ENCODE measurements at places on chromosomes 5 and 9. TPM values are rescaled to one million over a fixed set of nuclear protein-coding genes. Genes with fewer than 3 reads are reported as not detected.

DNA sequence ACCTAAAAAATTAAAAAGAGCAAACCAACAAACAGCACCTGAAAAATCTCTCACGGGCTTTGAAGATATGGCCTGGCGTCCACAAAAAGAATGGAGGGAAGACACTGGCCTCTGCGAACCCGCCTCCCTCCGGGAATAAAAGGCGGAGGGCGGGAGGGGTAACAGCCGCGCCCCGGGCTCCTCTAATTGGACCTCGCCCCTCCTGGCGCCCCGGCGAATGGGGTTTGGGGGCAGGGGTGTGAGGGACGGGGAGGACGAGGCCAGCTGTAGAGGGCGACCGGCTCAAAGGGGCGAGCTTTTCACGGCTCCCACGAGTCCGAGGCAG is 753 bp downstream of the FANCC start:
- H3K4me1 ChIP-seq = peaks cover 12% of the 10 kb centered on the region
- peaks cover 7% of the 10 kb centered on the region for H3K27me3 ChIP-seq
- peak overlapping the region; percentile 93 for H3K4me3 ChIP-seq
- H3K27ac ChIP-seq = peak overlapping the region; percentile 96
- no peaks in the 10 kb centered on the region for H3K36me3 ChIP-seq

GRCh38 chr9:35564658-35565061 is 40.4 kb upstream of the TESK1 start:
- H3K4me1 ChIP-seq = peaks cover 8% of the 10 kb centered on the region
- no peak overlapping the region for H3K27ac ChIP-seq
- H3K4me3 ChIP-seq = no peak overlapping the region
- no peaks in the 10 kb centered on the region for H3K36me3 ChIP-seq
- no peak for DNase-seq

GRCh38 chr9:78278801-78279200 is 18.1 kb upstream of the PSAT1 start:
- H3K36me3 ChIP-seq = peaks cover 4% of the 10 kb centered on the region
- no peaks in the 10 kb centered on the region for H3K4me1 ChIP-seq
- no peak for DNase-seq
- H3K27ac ChIP-seq = no peak overlapping the region
- H3K27me3 ChIP-seq = no peaks in the 10 kb centered on the region

DNA sequence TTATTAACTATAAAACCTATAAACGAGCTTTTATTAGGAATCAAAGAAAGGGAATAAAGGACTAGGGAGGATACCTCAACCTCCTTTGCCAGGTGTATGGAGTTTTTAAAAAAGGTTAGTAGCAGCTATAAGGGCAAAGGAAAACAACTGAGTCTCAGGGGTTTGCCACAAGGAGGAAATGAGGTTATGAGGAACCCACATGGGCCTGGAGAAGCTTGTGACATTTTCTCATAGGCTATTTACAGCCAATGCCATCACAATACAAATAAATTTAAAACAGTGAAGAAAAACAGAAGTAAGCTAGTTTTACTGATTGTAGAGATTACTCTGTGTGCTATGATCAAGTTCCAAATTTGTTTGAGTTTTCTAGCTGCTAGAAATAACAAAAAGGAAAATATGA is 92.6 kb downstream of the CDKN2A start:
- no peak overlapping the region for H3K4me3 ChIP-seq
- DNase-seq = no peak
- peaks cover 16% of the 10 kb centered on the region for H3K4me1 ChIP-seq
- peaks cover 17% of the 10 kb centered on the region for H3K36me3 ChIP-seq
- H3K27me3 ChIP-seq = peaks cover 2% of the 10 kb centered on the region

DNA sequence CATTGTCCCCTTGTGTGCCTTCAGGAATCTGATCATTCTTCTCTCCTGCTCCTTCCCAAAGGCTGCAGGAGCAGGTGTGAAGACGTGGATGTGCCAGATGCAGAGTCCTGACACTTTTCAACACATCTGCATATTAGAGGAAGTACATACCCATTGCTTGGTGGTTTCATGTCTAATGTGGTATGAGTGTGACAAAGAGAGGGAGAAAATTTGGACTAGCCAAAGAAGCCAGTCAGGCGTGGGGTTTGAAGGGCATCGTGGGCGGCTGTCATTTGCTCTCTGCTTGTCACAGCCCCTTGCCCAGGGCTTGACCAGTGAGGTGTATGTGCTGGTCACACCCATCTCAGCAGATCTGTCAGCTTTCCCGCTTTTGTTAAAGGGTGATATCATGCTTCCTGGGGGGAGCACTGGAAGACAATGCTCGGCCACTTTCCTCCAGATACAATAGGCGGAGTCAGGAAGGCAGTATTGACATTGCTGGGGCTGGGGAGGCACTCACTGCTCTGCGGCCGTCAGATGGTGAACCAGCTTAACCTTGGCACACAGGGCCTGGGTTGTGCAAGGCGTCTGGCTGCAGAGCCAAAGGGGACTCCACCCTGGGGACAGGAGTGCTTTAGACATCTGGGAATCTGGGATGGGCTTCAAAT is 8.6 kb downstream of the TEK start:
- no peaks in the 10 kb centered on the region for H3K4me1 ChIP-seq
- peaks cover 2% of the 10 kb centered on the region for H3K27me3 ChIP-seq
- DNase-seq = no peak

GRCh38 chr9:106700676-106701075 is 162.3 kb upstream of the ZNF462 start:
- no peak overlapping the region for H3K4me3 ChIP-seq
- no peaks in the 10 kb centered on the region for H3K36me3 ChIP-seq
- H3K4me1 ChIP-seq = peaks cover 9% of the 10 kb centered on the region

GRCh38 chr5:142973932-142974331 is 203.8 kb downstream of the ARHGAP26 start:
- peaks cover 8% of the 10 kb centered on the region for H3K4me1 ChIP-seq
- H3K27me3 ChIP-seq = no peaks in the 10 kb centered on the region
- no peaks in the 10 kb centered on the region for H3K36me3 ChIP-seq
- H3K4me3 ChIP-seq = no peak overlapping the region
- no peak for DNase-seq

GRCh38 chr5:157072508-157072907 is 13.6 kb upstream of the HAVCR1 start:
- DNase-seq = no peak
- no peaks in the 10 kb centered on the region for H3K27me3 ChIP-seq
- H3K4me3 ChIP-seq = no peak overlapping the region

- peak; percentile 8 for DNase-seq
- no peak overlapping the region for H3K4me3 ChIP-seq
- H3K4me1 ChIP-seq = peaks cover 22% of the 10 kb centered on the region
- no peak overlapping the region for H3K27ac ChIP-seq
- peaks cover 14% of the 10 kb centered on the region for H3K27me3 ChIP-seq
Observed at GRCh38 chr9:133141833-133142595, 21.0 kb upstream of the RALGDS start.

- no peak for DNase-seq
- H3K4me3 ChIP-seq = no peak overlapping the region
- peaks cover 5% of the 10 kb centered on the region for H3K36me3 ChIP-seq
- peaks cover 13% of the 10 kb centered on the region for H3K4me1 ChIP-seq
Observed at GRCh38 chr5:178423901-178424809, 166.0 kb downstream of the COL23A1 start.

- H3K4me3 ChIP-seq = no peak overlapping the region
- H3K27me3 ChIP-seq = no peaks in the 10 kb centered on the region
- H3K27ac ChIP-seq = no peak overlapping the region
- H3K4me1 ChIP-seq = peaks cover 2% of the 10 kb centered on the region
- no peaks in the 10 kb centered on the region for H3K36me3 ChIP-seq
- no peak for DNase-seq
Observed at GRCh38 chr5:13625616-13626198, 318.8 kb downstream of the DNAH5 start.

DNA sequence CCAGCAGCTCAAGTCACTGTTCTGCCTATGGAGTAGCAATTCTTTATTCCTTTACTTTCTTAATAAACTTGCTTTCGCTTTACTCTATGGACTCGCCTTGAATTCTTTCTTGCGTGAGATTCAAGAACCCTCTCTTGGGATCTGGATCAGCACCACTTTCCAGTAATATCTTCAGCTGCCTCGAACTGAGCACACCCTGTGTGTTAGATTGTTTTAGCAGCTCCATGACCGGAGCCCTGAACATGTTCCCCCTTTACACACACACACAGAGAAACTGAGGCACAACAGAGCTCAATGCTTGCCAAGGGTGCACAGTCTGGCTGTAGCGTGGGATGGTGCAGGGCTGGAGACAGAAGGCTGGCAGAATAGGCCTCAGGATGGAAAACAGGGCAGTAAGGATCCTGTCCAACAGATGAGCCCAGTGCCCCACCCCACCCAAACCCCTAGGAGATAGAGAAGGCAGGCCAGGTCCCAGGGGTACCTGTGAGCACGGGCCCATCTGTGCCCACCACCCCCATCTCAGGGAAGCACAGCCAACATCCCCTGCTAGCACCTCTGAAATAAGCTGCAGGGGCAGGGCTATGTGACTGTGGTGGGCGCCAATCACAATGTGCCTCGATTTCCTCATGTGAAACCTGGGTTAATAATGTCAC is 27.9 kb downstream of the BICD2 start:
- no peak overlapping the region for H3K4me3 ChIP-seq
- H3K36me3 ChIP-seq = no peaks in the 10 kb centered on the region
- H3K4me1 ChIP-seq = peaks cover 52% of the 10 kb centered on the region
- peaks cover 7% of the 10 kb centered on the region for H3K27me3 ChIP-seq

The ST8SIA4 gene
- total RNA-seq = 12.6 TPM

The GPR150 gene
- not detected for total RNA-seq

The CCDC171 gene
- 3.2 TPM for total RNA-seq

The MRPS30 gene
- total RNA-seq = 40.7 TPM
